ENCODE measurements at places on chromosomes 7 and 10.

GRCh38 chr10:69891057-69891617 is 89.4 kb downstream of the COL13A1 start:
- DNase-seq = no peak

DNA sequence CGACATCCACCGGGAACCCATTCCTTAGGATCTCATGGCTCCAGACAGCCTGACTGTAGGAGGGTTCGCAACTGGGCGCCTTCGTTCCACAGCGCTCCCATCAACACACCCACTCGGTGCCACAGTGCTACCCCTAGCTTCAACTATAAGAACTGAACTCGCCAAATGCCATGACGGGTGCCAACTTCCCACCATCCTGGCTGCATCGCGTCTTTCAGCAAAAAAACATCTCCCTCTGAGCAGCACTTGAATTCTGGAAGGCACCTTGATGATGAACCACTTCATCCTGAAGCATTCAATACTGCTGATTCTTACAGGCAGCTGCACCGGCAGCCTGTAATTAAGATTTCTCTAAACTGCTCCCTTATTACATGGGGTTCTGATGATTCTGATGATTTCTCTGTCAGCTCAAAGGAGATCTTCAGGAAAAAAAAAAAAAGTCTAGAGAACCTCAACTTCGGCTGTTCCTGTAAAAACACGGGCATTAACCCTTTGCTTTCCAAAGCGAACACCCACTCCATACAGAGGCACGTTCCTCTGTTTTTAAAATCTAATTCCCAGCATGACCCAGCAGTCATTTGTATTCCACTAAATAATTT is 1.3 kb downstream of the CYTH3 start:
- DNase-seq = no peak

- no peak for DNase-seq
Measured at GRCh38 chr7:24129597-24129996, 154.4 kb upstream of the NPY start.

DNA sequence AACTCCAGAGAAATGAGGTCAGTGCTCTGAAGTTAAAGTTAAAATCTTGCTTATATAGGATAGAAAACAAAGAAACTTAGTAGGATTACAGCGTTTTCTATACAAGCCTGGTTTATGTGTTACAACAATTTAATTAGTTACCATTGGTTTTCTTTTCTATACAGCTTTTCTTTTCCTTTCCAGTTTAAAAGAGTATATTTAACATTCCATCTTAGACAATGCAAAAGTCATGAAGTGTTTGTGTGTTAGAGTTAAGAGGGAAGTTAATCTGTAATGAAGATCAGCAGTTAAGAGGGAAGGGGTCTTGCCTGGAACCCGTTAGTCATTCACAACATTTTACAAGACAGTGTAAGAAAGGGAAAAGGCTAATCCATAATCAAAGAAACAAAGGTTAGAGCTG is 338.3 kb downstream of the OTUD1 start:
- no peak for DNase-seq

- no peak for DNase-seq
Measured at GRCh38 chr7:99369767-99370391, 4.7 kb upstream of the ARPC1B start.

GRCh38 chr10:110903280-110904278 is 15.4 kb downstream of the BBIP1 start:
- no peak for DNase-seq

DNA sequence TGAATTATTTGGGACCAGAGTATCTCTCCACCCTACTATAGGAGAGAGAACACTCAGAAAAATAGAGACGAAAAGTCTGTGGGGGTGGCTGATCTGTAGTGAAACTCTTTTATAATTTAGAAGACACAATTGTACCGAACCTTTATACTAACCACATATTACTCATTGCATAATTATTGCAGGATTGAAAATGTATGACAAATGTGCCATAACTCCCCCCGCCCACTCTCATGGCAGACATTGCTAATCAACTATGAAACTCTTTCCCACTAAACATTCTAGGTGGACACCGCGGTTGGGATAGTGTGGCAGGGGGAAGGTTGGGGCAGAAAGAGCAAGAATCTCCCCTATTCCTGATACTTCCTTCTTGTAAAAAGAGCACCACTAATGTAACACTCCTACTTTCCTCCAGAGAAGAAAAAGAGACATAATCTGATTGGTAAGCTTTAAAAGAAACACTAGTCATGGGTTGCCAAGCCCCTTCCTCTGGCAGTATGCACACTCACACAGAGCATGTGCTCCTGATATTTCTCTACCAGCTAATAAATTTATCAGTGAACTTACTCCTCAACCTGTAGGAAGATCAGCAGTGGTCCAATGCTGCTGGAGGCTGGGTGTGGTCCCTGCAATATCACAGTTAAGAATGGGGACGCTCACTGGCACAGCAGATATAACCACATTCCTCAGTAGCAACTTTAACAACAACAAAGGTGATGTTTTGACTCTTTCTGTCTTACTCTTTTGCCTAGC is 18.7 kb upstream of the ARID5B start:
- no peak for DNase-seq

GRCh38 chr7:68604541-68604940 is 993.7 kb upstream of the AUTS2 start:
- no peak for DNase-seq

- DNase-seq = no peak
Measured at GRCh38 chr10:89798092-89798491, 96.7 kb downstream of the KIF20B start.

DNA sequence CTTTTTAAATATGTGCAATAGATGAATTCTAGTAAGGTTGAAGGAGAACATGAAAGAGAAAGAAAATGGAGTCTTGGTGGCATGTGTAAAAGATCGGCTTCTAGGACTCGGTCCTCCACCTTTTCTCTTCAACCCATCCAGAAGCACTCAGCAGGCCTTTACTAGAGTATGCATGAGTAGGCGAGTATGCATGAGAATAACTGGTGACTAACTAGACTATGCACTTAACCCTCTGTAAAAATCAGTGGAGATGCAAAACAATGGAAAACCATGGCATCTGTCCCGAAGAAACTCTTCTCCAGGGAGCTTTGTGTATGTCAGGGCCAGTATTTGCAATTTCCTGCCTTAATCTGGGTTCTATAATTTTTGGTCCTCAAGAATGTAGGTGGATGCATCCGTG is 40.0 kb upstream of the GRB10 start:
- no peak for DNase-seq

DNA sequence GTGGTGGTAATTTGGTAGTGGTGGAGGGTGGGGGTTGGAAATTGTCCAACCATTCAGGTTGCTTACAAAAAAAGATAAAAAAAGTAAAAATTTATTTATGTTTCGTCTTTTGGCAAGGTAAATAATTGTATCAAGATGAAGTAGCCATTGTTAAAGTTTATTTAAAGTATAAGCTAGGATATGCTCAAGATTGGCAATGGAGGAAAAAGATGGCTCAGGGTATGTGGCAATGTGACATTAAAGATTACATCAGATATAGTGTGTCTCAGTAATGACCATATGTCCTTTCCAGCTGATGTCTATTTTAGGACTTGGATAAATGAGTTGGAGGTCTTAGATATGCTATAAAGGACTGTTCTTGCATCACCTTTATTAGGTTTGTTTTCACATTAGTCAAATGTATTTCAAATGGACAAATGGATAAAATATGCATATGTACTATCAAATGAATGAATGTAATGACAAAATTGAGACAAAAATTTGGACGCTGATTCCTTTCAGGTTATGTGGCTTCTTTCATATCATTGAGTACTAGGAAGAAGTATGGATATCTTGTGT is 60.9 kb downstream of the ST7 start:
- DNase-seq = no peak

DNA sequence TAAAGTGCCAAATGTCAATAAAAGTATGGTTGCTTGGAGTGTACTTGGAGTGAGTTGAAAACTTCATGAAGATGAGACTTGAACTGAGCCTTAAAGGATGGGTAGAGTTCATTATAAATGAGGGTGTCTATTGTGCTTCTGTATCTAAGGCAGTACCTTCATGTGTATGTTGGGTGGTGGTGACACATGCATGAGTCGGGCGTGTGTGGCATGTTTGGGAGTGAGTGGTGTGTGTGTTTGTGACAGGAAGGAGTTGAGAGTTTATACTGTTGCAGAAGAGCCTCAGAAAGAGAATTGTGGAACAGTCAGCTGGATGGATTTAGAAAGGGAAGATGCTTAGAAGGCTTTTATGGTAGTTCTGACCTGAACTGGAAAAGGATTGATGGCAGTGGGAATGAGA is 6.0 kb upstream of the ZRANB1 start:
- no peak for DNase-seq

GRCh38 chr7:134777908-134778580 is 1.4 kb upstream of the CALD1 start:
- DNase-seq = no peak

DNA sequence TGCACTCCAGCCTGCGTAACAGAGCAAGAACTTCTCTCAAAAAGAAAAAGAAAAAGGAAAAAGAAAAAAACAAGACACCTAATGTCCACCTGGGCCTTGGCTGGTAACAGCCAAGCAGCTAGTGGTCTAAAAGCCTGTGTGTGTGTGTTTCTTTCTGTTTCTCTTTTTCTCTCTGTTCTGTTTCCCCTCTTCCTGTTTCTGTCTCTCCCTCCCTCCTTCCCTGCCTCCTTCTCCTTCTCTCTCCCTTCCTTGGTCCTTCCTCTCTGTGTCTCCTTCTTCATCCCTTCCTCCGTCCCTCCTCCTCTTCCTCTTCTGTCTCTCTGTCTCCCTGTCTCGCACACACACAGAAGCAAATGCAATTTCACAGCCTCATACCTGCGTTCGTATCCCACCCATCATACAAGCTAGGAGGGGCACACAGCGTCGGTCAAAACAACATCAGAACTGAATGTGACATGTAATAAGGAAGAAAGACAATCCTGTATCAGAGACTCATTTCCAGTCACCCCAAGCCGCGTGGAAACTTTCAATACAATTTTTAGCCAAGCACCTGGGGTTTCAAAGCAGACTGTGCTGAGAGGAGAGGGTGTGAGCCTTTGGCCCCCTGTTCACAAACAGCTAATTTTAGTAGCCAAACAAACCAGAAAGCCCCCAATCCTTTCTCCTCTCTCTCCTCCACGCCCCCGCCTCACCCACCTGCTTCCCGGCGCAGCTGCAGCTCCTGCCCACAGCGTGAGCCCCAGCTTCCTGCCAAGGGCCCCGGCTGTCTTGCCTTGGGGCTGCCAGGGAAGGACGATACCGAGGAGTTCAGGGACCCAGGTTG is 50.2 kb upstream of the GNA12 start:
- peak; percentile 72 for DNase-seq

DNA sequence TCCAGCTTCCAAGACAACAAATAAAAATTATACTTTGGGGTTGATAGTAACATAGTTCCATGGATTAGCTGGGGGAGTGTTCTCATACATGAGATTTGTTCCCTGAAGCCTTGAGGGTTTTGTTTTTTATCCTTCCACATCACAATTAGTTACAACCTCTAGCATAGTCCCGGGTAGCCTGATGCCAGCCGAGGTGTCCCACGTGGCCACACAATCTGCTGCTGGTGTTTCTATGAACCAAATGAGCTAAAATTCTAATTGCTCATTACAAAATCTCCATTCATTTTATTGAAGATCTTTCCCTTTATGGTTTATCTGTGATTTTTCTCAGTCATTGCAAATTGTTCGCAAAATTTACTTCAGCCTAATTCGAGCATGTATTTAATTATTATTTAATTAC is 84.7 kb downstream of the CACNA2D1 start:
- DNase-seq = no peak

GRCh38 chr7:124085179-124085578 is 52.3 kb upstream of the TMEM229A start:
- DNase-seq = no peak

DNA sequence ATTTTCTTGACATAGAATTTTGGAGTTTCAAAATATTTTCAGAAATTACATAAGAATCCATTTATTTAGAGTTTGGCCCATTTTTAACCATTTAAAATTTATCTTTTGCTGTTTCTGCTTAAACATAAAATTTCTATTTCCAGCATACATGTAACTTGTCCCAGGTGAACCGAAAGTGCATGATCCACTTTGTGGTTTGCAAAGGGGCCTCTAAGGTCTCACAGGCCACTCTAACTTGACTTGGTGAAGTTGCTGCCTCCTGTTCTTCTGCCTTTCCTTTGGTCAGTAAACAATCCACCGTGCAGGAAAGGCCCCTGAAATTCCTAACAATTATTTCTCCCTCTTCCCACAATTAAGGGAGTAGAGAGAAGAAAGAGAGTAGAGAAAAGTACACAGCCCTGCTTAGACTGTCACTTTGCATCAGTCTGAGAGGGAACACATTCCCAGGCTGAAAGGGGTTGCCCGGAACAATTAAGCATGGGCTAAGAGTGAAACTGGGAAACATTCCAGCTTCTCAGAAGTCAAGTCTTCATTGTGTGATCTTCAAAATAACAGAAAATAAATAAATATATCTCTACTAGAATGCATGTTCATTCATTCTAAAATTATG is 79.5 kb upstream of the SEMA3A start:
- DNase-seq = no peak

DNA sequence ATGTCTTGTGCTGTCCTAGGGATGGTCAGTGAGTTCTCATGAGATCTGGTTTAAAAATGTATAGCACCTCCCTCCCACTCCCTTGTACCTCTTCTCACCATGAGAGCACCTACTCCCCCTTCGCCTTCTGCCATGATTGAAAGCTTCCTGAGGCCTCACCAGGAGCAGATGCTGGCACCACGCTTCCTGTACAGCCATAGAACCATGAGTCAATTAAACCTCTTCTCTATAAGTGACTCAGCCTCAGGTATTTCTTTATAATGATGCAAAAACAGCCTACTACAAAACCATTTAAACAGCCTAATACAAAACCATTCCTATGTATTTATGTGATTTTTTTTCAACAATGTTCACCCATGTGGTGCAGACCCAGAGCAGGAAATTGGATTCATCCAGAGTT is 32.0 kb downstream of the KDM7A start:
- no peak for DNase-seq

GRCh38 chr7:18212758-18213157 is 185.1 kb upstream of the PRPS1L1 start:
- DNase-seq = no peak

GRCh38 chr7:155001756-155002410 is 1.0 kb downstream of the PAXIP1 start:
- DNase-seq = no peak

DNA sequence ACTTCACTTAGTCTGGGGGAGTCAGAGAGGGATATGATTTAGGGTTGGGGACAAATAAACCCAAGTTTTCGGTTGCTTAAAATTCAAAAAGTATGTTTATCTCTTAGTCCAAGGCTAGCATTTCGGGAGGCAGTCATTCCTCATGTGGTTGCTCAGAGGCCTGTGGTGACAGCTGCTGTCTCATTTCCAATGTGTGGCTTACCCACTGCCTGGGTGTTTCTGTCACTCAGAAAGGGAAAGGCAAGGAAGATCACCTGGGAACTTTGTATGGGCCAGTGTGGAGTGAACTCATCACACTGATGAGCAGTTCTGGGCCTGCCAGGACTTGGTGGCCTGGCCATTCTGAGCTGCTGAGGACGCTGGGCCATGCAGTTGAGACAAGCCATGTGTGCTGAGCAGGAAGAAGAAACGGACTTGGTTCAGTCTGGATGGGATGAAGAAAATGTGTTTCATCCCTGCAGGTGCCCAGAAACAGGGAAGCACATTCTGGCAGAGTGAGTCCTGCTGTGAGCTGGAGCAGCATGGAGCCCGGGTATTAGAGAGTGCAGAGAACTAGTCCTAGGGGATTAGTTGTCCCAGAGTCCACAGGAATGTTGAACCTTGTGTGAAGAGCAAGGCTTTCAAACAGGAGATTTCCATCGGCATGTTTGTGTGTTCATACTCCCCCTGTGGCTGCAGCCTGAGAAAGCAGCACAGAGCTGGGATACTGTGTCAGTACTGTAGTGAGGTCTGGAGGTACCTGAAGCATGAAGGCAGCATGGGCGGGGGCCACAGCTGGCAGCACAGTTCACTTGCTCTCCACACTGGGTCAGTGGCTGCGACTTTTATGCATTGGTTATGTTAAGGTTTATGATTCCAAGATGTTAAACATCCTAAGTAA is 211.1 kb upstream of the IGFBP3 start:
- DNase-seq = no peak
